Large intestine (tissue), 12 donors: ENCODE measurements at places on chromosomes 13 and 19. TPM values are rescaled to one million over a fixed set of nuclear protein-coding genes. Genes with fewer than 3 reads are reported as not detected.
A peak's percentile ranks its signal among the peaks of the same experiment; 100 is the strongest.

DNA sequence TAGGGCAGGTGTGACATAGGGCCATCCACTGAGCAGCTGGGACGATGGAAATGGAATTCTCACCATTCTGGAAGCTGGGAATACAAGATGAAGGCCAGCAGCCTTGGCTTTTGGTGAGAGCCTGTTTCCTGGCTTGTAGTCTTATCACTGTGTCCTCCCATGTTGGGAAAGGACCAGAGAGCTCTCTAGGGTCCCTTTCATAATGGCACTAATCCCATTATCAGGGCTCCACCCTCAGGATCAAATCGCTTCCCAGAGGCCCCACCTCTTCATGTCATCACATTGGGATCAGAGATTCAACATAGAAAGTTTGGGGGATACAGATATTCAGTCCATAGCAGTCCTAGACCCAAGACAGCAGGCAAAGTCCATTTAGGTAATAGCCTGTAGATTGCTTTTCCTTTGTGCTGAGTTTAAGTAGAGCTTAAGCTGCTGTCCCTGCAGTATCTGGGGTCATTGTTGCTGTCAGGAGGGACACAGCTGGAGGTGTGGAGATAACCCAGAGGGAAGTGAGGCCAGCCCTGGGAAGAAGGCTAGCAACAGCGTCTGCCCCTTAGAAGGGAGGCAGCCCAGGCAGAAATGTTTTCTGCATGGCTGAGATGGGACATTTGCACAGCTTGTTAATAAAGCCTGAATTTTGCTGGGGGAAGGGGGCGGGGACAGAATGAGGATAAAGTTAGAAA, 136.5 kb upstream of the GPR12 start:
- peak; percentile 15 for DNase-seq
- no peak overlapping the region for H3K4me3 ChIP-seq
- peaks cover 20% of the 10 kb centered on the region for H3K27me3 ChIP-seq
- H3K4me1 ChIP-seq: no peaks in the 10 kb centered on the region

DNA sequence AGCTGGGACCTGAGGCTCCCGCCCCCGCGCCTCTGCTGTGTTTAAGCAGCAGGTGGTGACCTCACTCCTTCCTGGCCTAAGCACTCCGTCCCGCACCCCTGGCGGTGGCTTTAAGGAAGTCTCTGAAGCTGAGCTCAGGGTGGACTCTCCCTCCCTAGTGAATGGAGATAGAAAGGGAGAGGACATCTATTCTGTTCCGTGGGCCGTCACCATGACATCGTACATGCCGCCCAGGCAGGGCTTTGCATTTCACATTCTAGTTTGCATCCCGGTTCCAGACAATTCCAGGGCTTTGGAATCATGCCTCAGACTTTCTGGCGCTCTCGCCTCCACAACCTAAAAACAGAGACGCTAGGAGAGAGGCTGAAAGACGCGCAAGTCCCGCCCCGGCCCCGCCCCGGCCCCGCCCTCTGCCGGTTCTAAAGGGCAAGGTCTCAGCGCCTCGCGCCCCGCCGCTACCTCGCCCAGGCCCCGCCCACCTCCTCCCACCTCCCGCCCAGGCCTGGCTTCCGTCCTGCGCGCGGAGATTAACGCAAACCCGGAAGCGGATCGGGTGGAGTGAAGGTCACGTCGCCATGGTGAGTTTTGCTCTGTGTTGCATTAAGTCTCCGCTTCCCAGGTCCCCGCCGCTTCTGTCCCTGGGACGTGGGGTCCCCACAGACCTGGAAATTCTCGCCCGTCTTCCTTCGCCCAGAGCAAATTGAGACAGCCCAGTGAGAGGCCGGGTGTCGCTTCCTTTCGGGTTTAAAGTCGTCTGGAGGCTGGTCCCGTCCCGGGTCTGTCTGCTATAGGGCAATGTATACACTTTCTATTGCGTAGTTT, at the start of gene ZNF808:
ZNF808 (plus strand) TSS at position 535 of the 822 bp plus-strand sequence. CDS start 15,617 bp downstream, outside the sequence.
- peaks cover 15% of the 10 kb centered on the region for H3K4me1 ChIP-seq
- H3K27me3 ChIP-seq: no peaks in the 10 kb centered on the region
- peak within 1 kb of the TSS; percentile 99 for H3K27ac ChIP-seq

ZSCAN4 gene
- polyA plus RNA-seq: 0.25 TPM

DNA sequence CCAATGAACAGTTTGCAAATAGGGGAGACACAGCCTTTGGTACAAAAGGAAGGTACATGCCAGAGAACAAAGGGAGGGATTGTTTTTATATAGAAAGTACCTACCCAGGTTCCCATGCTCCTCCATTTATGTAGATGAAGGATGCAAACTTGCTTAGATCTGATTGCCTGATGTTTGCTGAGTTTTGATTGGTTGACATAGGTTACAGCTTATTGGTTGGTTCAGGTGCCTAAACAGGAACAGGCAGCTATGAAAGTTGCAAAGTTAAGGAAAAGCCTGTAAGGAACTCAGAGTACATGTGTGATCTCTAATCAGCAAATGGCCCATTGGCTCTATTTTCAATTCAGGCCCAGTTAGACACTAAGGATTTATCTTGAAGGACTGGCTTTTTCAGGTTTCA, 6.5 kb upstream of the NAA16 start:
- H3K36me3 ChIP-seq: no peaks in the 10 kb centered on the region
- H3K4me3 ChIP-seq: no peak overlapping the region
- no peak overlapping the region for H3K27ac ChIP-seq
- no peaks in the 10 kb centered on the region for H3K27me3 ChIP-seq
- no peak for DNase-seq
- no peaks in the 10 kb centered on the region for H3K4me1 ChIP-seq

GRCh38 chr19:18292462-18292809, 11.0 kb upstream of the JUND start:
- peaks cover 30% of the 10 kb centered on the region for H3K4me1 ChIP-seq
- peak overlapping the region; percentile 79 for H3K4me3 ChIP-seq
- H3K36me3 ChIP-seq: no peaks in the 10 kb centered on the region
- H3K27ac ChIP-seq: peak overlapping the region; percentile 83
- DNase-seq: no peak
- peaks cover 3% of the 10 kb centered on the region for H3K27me3 ChIP-seq

GRCh38 chr19:35666251-35666913, at the start of gene UPK1A:
TSS of gene UPK1A (plus strand) at chr19:35666517. CDS start at chr19:35666813, 296 bp downstream.
- H3K4me3 ChIP-seq: no peak within 1 kb of the TSS
- H3K4me1 ChIP-seq: peaks cover 4% of the 10 kb centered on the region
- no peak within 1 kb of the TSS for H3K27ac ChIP-seq
- peaks cover 4% of the 10 kb centered on the region for H3K36me3 ChIP-seq
- DNase-seq: no peak

DNA sequence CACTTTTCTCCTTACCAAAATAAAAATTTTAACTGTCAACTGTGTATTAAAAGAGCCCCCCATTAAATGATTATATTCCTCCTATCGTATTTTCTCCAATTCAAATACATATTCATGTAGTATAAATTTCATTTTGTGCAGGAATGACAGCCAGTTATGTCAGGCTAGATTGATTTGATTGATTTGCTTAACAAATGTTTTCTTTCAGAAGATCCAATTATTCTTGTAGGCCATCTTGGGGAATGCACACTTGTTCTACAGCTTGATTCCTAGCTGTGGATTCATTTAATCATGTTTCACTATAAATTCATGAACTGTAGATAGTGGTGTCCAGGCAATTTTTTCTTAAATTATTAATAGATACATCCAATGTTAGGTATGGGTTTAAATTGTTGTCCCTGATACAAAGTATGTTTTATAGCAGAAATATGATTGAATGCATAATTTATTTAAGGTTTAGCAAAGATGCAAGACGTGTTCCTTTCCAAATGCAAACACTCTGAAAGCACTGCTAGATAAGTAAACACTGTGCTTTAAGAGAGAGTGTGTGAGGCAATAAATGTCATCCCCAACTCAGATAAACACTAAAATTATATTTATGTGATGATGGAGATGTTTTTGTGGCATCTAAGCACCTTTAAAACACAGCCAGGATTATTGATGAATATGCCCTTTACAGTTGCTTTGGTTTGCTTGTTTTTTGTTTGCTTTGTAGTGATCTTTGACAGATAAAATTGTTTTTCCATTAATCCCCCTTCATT, 531.1 kb downstream of the DCT start:
- no peaks in the 10 kb centered on the region for H3K27me3 ChIP-seq
- no peaks in the 10 kb centered on the region for H3K4me1 ChIP-seq
- no peak overlapping the region for H3K4me3 ChIP-seq
- no peak overlapping the region for H3K27ac ChIP-seq
- no peak for DNase-seq
- no peaks in the 10 kb centered on the region for H3K36me3 ChIP-seq

GRCh38 chr19:55454787-55455243, 6.6 kb downstream of the ISOC2 start:
- no peak for DNase-seq
- no peak overlapping the region for H3K27ac ChIP-seq
- no peak overlapping the region for H3K4me3 ChIP-seq
- peaks cover 12% of the 10 kb centered on the region for H3K4me1 ChIP-seq

DNA sequence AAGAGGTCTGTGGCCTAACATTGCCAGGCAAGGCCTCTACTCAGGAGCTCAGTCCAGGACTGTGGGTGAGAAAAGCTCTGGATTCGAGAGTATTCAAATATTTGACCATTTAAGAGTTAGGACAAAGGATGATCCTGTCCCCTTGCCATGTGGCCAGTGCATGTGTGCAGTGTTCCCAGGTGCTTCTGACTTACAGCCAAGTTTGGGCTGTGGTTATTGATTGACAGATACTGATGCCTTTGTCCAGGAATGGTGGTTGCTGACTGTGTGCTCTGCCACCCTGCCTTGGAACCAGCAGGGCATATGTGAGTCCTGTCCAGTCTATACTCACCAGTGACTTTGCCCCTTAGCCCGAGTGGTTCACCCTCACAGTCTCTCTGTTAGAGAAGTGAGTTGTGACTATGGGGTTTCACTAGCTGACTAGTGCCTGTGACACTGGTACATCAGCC, 51.9 kb downstream of the GARRE1 start:
- no peak overlapping the region for H3K4me3 ChIP-seq
- peak overlapping the region; percentile 12 for H3K27ac ChIP-seq
- H3K4me1 ChIP-seq: peaks cover 22% of the 10 kb centered on the region
- DNase-seq: peak; percentile 29

DNA sequence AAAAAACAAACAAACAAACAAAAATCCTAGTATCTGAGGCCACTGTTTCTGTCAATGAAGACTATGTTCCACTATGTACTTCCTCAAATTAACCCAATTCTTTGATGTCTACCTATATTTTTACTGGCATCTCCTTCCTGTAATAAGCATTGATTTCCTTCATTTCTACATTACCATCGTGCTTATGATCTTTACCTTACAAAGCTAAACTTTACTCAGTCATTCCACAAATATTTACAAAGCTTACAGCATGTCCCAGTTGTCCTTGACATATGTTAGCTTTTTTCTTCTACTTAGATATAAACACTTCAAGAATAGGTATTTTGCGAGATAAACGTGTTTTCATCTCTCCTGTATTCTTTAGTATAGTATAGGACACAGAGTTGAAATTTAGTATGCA, 1090.9 kb downstream of the PCDH9 start:
- H3K4me3 ChIP-seq: no peak overlapping the region
- H3K36me3 ChIP-seq: no peaks in the 10 kb centered on the region
- no peaks in the 10 kb centered on the region for H3K27me3 ChIP-seq
- H3K4me1 ChIP-seq: no peaks in the 10 kb centered on the region
- DNase-seq: no peak
- H3K27ac ChIP-seq: no peak overlapping the region

DNA sequence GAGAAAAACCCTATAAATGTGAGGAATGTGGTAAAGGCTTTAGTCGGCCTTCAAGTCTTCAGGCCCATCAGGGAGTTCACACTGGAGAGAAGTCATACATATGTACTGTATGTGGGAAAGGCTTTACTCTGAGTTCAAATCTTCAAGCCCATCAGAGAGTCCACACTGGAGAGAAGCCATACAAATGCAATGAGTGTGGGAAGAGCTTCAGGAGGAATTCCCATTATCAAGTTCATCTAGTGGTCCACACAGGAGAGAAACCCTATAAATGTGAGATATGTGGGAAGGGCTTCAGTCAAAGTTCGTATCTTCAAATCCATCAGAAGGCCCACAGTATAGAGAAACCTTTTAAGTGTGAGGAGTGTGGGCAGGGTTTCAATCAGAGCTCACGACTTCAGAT, 11.7 kb downstream of the ZNF226 start:
- peaks cover 55% of the 10 kb centered on the region for H3K36me3 ChIP-seq
- DNase-seq: no peak
- no peaks in the 10 kb centered on the region for H3K27me3 ChIP-seq
- no peak overlapping the region for H3K4me3 ChIP-seq
- no peaks in the 10 kb centered on the region for H3K4me1 ChIP-seq

GRCh38 chr19:57706346-57706745, 2.7 kb downstream of the ZNF154 start:
- peaks cover 58% of the 10 kb centered on the region for H3K36me3 ChIP-seq
- DNase-seq: no peak

FUT3 gene
- 1.0 TPM for polyA plus RNA-seq

GRCh38 chr19:492091-492531, 4.2 kb upstream of the MADCAM1 start:
- H3K27ac ChIP-seq: no peak overlapping the region
- no peak overlapping the region for H3K4me3 ChIP-seq
- no peak for DNase-seq
- no peaks in the 10 kb centered on the region for H3K4me1 ChIP-seq
- no peaks in the 10 kb centered on the region for H3K36me3 ChIP-seq

DNA sequence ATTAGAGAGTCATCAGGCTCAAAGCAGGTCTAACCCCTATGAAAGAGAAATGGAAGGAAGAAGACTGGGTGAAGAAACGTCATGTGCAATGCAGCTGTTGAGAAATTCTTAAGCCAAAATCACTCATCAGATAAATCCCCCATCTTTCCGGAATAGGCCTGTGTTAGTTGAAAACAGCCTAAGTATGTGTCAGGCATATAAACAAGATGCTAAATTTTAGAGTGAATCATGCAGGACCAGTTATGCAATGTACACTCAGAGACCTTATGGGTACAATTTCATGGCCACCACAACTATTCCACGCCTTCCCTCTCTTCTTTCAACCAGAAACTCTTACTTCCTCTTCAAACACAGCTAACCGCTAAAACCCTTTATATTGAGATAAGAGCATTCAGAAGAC, 717.7 kb upstream of the ATXN8OS start:
- H3K27ac ChIP-seq: no peak overlapping the region
- H3K4me3 ChIP-seq: no peak overlapping the region
- H3K4me1 ChIP-seq: no peaks in the 10 kb centered on the region

DKKL1 gene
- 0.91 TPM for polyA plus RNA-seq

GRCh38 chr19:45245334-45245787, at the start of gene EXOC3L2:
TSS of gene EXOC3L2 (minus strand) at chr19:45245407. CDS start at chr19:45239045, 6,362 bp downstream.
- peak; percentile 21 for DNase-seq
- H3K27me3 ChIP-seq: peaks cover 3% of the 10 kb centered on the region
- no peak within 1 kb of the TSS for H3K4me3 ChIP-seq
- H3K27ac ChIP-seq: no peak within 1 kb of the TSS
- peaks cover 3% of the 10 kb centered on the region for H3K4me1 ChIP-seq

DNA sequence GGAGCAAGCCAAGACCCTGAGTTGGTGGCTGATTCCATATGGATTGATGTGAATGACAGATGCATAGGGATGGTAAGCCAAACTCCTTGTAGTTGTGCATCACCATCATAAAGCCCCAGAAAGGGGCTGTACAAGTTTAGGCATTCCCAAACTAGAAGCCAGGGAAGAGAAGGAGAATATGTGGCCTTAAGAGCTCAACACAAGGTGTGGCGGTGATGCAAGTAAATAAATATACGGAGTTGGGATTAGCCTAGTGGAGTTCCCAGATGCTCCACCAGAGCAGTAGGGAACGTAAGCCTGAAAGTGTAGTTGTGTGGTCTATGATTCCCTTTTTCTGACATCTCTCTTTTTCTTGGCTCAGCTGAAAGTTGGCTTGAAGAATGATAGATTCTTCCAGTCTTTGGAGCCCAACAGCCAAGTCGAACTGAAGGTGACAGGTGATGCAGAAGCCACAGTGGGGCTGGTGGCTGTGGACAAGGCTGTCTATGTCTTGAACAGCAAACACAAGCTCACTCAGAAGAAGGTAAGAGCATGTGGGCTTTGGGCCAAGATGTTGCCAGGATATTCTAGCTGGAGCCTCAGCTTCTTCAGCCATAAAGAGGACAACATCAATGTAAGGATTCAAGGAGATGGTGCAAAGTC, 30.1 kb downstream of the RDH8 start:
- H3K36me3 ChIP-seq: no peaks in the 10 kb centered on the region
- no peaks in the 10 kb centered on the region for H3K27me3 ChIP-seq
- no peaks in the 10 kb centered on the region for H3K4me1 ChIP-seq
- H3K4me3 ChIP-seq: no peak overlapping the region
- peak; percentile 48 for DNase-seq
